ENCODE measurements at places on chromosomes 2 and 18.

- DNase-seq, result no peak
Measured at GRCh38 chr2:79178076-79178674, 18.6 kb upstream of the REG3A start.

GRCh38 chr2:9985531-9986328 is 34.2 kb downstream of the GRHL1 start:
- DNase-seq, result no peak

GRCh38 chr2:203718087-203718486 is 11.6 kb downstream of the CD28 start:
- no peak for DNase-seq

DNA sequence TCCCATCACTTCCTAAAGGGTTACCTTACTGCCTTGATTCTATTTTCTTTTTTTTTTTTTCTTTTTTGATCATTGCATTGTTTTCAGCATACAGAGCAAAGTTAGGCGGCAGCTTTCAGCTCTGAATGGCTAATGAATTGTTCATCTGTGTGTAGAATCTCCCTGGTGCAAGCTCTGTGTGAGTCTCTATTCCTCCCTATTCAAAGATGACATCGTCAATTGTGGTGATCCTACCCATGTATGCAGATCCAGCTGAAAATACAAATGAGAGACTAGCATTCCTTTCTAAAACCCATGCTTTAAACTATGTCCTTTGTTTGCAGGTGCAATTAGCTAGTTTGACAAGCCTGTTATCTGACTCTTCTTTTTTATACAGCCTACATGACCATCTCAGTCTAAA is 539.0 kb downstream of the ARHGAP15 start:
- no peak for DNase-seq

DNA sequence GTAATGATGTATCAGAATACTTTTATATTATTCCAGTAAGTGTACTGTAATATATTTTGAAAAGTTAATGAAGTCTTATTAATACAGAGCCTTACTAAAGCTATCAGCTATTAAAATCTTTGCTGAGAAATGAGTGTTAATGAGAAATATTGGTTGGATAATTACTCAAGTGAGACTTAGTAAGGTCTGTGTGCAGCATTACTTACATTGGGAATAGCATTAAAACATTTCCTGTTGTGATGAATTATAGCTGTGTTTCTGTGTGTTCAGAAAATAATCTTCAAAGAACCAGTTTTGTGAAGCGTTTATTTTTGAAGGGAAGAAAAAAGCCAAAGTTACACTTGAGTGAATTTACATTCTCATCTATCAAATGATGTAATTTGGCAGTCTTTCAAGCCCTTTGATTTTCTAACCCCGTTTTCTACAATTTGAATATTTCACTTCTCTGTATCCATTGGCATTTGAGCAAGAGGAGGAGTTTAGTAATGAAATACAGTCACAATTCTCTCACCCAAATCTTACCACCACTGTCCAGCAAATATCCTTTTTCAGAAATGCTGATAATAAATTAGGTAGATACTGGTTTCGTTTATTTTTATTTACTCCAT is 123.5 kb upstream of the BOD1L2 start:
- no peak for DNase-seq

- DNase-seq, result no peak
Measured at GRCh38 chr2:118221536-118222272, 133.4 kb downstream of the INSIG2 start.

DNA sequence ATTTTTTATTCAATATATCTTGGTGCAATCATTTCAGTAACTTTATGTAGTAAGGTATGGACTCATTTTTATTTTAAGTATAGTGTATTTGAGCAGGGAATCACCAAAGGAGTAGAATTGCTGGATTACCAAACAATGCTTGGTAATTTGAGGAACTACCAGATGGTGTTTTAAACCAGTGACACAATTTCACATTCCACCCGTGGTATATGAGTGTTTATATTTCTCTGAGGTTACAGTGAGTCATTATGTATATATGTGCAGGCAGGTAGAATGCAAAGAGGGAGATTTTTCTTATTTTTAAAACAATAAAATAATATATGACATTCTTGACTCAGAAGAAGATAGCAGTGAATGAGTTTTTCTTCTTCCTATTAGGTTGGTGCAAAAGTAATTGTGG is 596.9 kb downstream of the DCC start:
- DNase-seq, result no peak

- no peak for DNase-seq
Measured at GRCh38 chr2:67950919-67951318, 111.9 kb downstream of the C1D start.

- no peak for DNase-seq
Measured at GRCh38 chr2:118320196-118320595, 231.9 kb downstream of the INSIG2 start.

- DNase-seq, result no peak
Measured at GRCh38 chr2:235398321-235398720, 95.5 kb upstream of the AGAP1 start.

- no peak for DNase-seq
Measured at GRCh38 chr2:121234144-121234543, 50.9 kb downstream of the TFCP2L1 start.

- DNase-seq, result no peak
Measured at GRCh38 chr2:1210352-1210751, 202.9 kb upstream of the TPO start.

GRCh38 chr2:54543733-54544396 is 87.7 kb downstream of the SPTBN1 start:
- DNase-seq, result no peak

- no peak for DNase-seq
Measured at GRCh38 chr18:24609254-24609653, 148.8 kb downstream of the HRH4 start.

DNA sequence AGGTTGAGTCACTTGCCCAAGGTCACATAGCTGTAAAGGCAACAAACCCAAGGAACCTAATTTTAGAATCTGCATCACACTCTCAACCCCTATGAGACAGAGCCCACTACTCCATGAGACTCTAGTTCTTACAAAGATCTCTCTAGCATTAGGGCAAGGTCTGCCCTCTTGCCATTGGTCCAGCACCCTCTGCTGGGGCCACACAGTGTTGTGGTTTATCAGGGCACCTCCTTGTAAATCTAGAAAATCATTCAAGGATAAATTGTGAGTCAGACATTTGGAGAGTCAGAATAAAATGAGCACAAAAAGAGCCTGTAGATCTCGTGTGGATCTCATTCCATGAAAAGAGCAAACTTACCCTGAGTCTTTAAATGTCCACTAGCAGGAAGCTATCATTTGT is 91.2 kb downstream of the SLC8A1 start:
- no peak for DNase-seq

DNA sequence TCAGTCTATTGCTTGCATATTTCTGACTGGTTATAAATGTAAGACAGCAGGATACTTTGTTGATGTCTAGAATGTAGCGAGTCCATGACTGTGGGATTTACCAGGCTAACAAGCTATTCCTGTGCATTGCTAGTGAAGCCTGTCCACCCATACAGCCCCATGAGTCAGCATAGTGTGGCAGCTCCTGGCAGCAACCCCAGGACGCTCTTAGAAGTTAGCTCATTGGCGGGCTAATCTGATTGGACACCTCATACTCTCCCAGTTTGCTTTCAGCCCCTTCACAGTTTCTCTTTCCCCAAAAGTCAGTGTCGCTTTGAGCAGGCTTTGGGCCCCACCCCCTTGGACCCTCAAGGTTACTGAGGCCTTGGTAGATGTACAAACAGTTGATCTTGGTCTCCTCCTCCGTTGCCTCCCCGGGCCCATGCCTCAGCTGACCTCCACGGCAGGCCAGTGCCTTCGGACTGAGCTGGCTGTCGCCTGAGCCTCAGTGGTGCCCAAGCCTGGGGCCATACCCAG is 48.0 kb downstream of the COA5 start:
- no peak for DNase-seq

DNA sequence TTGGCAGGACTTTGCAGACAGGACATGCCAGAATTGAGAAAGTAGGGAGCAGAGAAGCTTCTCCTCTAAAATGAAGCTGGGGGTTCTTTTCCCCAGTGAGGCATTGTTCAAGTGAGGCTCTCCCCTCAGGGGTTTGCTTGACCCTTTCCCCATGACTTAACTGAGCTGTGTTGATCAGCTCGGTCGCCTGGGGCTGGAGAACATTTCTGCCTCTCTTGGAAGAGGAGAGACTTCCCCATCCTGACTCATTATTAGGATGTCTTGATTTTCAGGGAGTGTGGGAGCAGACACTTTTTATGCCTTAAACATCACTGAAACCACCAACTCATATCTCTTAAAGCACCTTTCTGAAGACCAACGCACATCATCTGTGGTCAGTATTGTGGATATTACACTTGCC is 27.9 kb upstream of the GLI2 start:
- no peak for DNase-seq

DNA sequence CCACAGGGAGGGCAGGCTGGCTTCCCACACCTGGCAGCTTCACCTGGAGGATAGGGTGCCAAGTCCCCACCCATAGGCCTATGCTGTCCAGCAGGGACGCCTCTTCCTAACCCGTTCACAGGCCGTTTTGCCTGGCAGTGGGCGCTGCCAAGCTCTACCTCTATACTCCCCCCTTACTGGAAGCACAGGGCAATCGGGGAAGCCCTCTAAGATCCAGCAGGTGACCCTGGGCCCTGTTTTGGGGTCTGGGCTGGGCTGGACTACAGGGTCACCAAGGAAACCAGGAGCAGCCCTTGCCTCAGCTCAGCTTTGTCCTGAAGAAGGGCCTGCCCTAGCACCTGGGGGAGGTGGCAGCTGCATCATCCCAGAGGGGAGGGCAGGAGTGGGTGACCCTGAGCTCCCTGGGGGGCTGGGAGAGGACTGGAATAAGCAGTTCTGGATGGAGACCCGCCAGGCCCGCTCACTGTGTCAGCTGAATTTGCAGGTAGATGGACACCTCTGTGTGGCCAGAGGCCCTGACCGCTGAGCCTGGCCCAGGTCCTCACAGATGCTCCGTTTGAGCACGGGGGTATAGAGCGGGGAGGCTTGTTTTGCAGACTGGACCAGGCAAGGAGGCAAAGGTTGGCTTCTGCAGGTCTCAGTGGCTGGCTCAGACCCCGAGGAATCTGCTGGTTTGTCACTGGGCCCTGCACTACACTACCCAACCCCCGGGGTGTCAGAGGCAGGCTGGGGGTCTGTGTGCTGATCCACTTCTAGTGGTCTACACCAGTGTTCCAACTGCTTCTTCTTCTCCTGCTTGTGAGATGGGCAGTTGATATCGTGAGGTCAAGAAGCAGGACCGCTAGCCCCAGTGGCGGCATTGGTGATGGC is 163.1 kb downstream of the ASB1 start:
- no peak for DNase-seq

- no peak for DNase-seq
Measured at GRCh38 chr2:97868986-97869721, 126.6 kb downstream of the TMEM131 start.

- no peak for DNase-seq
Measured at GRCh38 chr18:67278984-67279383, 237.5 kb downstream of the DSEL start.

- DNase-seq, result no peak
Measured at GRCh38 chr18:45541421-45541820, 73.9 kb upstream of the SLC14A2 start.

DNA sequence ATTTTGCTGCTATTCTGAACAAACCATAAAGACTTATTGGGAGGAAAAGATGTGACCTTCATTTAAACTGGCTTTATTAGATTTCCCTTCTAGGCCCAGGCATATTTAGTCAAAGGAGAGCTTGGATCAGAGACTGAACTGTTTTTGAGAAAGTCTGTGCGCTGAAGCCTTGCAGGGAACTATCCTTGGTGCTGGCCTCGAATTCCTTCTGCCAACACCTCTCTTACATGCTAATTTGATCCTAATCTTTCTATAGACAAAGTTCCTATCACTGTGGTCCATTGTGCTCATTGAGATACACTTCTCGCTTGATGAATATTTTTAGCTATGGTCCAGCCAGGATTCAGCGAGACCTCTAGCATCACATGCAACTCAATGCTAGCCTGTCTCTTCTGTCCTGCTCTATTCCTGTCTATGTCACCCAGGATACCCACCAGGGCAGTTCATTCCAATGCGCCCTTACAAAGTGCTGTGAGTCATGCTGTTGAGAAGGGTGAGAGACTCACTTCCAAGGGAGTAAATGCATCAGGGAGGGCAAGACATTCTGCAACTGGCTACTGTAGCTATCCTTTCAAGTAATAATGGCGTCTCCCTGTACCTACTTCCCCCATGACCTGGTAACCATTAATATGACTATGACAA is 356.7 kb upstream of the LYPD1 start:
- DNase-seq, result no peak

DNA sequence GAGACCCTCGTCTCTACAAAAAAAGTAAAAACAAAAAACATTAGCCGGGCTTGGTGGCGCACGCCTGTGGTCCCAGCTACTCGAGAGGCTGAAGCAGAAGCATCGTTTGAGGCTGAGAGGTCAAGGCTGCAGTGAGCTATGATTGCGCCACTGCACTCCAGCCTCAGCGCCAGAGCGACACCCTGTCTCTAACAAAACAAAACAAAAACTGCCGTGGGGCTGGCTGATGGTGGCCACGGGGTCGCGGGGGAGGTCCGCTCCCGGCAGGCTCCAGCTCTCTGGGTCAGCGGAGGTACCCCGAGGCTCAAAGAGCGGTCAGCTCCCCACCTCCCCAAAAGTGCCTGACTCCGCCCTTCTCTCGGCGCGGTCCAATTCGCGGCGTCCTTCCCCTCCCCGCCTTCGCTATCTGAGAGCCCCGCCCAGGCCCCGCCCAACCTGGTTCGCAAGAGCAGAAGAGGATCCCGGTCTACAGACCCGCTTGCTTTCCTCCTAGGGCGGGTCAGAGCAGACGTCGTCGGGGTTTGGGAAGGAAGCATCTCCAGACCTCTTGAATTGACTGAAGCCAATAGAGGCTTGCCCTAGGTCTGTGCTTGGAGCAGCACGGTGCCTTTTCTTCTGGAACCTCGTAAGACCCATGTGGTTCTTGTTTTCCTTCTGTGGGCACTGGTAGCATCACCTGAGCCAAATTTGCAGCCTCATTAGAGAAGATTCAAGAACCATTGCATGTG is 7.8 kb downstream of the RAX start:
- no peak for DNase-seq

DNA sequence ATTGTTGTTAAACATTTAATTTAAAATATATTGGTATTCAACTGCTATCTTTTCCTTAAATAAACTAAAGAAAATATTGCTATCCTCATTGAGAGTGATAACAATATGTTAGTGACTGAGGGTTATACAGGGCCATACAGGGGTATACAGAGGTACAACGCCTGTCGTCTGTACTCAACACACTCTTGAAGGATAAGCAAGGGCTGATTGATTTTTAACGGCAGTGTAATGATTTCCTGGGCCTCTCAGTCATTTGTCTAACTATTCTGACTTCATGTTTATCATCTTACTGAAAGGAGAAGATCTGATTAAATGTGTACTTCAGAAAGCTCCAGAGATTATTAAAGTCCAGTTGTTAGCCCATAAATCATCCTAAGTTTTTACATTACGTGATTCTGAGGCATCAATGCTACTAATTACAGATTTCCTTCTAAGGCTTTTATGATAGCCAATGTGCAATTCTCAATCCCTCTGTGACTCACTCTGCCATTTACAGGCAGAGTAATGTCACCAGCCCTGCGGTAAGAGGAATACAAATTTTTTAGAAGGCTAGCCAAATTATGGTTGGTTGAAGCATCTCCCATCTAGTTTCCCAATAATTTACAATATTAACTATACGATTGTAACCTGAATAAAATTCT is 893.0 kb upstream of the CHAC2 start:
- no peak for DNase-seq
